ENCODE measurements at places on chromosomes 3 and 15. TPM values are rescaled to one million over a fixed set of nuclear protein-coding genes. Genes with fewer than 3 reads are reported as not detected.

The OXTR gene
- total RNA-seq = 3.0 TPM

The MYO9A gene
- total RNA-seq = 115 TPM

The TRH gene
- 29.1 TPM for total RNA-seq

The ITGA11 gene
- 0.92 TPM for total RNA-seq

The EBLN2 gene
- 5.3 TPM for total RNA-seq

The HMCES gene
- total RNA-seq = 20.8 TPM

The TATDN2 gene
- 39.4 TPM for total RNA-seq

The KNG1 gene
- total RNA-seq = not detected

The FRMD5 gene
- 27.9 TPM for total RNA-seq
